Heart left ventricle (tissue), 16 donors: ENCODE measurements at places on chromosomes 1 and 21.

DNA sequence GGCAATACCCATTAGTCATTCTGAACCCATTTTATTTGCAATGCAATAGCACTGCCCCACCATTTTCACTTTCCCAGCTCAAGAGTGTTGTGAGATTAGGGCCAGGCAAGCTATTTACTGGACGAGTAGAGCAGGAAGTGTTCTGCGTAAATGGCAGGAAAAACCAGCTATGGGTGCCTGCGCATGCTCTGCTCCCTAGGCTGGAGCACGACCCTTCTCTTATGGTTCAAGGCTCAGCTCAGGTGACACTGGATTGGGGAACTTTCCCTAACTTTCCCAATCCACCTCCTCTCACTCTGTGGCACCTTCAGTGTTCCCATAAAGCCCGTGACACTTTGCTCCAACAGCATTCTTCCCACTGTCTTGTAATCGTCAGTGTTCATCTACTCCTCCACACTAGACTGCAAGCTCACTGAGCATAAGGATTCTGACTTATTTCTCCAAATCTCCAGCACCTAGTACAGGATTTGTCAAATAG is 3.6 kb upstream of the MAN1A2 start:
- peaks cover 14% of the 10 kb centered on the region for H3K4me1 ChIP-seq
- DNase-seq: no peak
- H3K27me3 ChIP-seq: no peaks in the 10 kb centered on the region
- H3K36me3 ChIP-seq: no peaks in the 10 kb centered on the region
- H3K4me3 ChIP-seq: no peak overlapping the region

DNA sequence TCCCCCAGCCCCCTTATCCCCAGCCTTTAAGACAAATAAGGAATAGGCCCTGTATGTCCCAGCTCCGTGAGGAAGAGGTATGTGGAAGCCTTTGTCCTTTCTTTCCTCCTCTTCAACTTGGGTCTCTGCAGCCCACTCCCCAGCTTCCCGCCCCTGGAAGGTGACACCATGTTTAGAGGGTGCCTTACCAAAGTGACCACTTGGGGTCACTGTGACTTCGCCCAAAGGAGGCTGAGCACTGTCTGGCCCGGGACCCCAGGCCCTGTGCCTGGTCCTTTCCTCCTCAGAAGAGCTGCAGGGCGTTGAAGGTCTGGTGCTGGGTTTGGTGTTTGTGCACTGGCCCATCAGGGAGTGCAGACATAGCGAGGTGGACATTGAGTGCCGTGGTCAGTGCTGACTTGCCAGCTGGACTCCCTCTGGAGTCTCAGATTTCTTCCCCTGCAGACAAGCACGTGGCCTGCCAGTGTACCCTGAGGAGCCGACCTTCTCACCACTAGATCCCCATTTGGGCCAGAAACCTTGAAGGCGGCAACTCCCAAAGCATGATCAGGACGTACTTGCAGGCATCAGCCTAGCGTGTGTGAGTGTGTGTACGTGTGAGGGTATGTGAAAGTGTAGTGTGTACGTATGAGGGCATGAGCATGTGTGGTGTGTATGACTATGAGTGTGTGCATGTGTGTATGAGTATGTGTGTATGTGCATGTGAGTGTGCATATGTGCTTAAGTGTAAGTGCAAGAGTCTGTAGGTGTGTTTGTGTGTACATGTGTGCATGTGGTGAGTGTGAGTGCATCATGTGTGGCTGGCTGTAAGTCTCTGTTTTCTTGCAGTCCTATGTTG is 181.4 kb upstream of the KIAA0040 start:
- no peak overlapping the region for H3K27ac ChIP-seq
- no peaks in the 10 kb centered on the region for H3K27me3 ChIP-seq

DNA sequence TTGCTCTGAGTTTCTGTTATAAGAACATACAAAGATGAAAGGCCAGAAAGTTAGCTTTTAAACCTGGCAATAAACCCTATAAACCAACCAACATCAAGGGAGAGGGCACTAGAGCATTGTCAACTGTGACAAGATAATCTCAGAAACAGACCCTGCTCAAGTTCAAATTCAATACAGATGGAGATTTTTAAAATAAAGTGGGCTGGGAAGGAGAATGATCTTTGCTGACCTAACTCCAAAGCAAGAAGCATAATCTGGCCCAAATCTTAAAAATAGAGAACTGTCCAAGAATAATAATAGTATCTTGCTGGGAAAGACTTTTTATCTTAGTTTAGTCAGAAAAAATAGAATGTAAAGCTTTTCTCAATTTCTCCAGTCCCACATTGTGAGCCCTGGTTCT is 485.5 kb downstream of the DISC1 start:
- no peaks in the 10 kb centered on the region for H3K27me3 ChIP-seq
- no peaks in the 10 kb centered on the region for H3K4me1 ChIP-seq
- no peak overlapping the region for H3K4me3 ChIP-seq
- no peak overlapping the region for H3K27ac ChIP-seq
- no peak for DNase-seq

- no peak for DNase-seq
- H3K27ac ChIP-seq: no peak overlapping the region
- H3K4me3 ChIP-seq: no peak overlapping the region
- H3K36me3 ChIP-seq: no peaks in the 10 kb centered on the region
- H3K27me3 ChIP-seq: no peaks in the 10 kb centered on the region
- H3K4me1 ChIP-seq: no peaks in the 10 kb centered on the region
These were observed 104.4 kb downstream of the PCBP3 start for GRCh38 chr21:45747802-45748445.

DNA sequence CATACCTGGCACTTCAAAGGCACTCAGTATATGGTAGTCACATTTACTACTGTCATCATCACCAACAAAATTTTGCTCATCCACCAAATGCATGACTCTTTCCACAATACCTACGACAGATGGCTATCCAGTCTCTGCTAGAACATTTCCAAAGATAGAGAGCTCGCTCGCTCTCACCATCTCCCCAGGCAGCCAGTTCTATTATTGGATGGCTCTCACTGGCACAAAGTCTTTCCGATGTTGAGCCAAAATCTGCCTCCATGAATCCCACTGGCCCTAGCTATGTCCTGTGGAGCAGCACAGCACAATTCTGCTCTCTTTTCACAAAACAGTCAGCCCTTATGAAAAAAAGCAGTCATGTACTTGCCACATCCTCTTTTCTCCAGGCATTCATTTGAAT is 102.1 kb downstream of the DAB1 start:
- no peak overlapping the region for H3K4me3 ChIP-seq
- no peak for DNase-seq
- no peak overlapping the region for H3K27ac ChIP-seq
- H3K27me3 ChIP-seq: no peaks in the 10 kb centered on the region
- no peaks in the 10 kb centered on the region for H3K36me3 ChIP-seq
- peaks cover 15% of the 10 kb centered on the region for H3K4me1 ChIP-seq

DNA sequence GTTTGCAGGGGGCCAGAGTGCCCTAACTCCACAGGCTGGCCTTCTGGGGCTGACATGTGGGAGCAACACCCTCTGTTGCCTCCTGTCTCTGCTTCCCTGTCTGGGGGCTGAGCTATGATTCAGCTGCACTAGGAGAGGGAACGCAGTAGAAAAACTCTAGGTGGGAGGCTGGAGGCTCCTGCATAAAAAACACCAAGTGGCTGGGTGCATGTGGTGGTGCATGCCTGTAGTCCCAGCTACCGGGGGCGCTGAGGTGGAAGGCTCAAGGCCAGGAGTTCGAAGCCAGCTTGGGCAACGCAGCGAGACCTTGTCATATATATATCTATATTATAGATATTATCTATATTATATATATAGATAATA is 5.6 kb downstream of the KIF17 start:
- H3K4me1 ChIP-seq: peaks cover 2% of the 10 kb centered on the region
- H3K4me3 ChIP-seq: no peak overlapping the region
- no peak overlapping the region for H3K27ac ChIP-seq
- no peaks in the 10 kb centered on the region for H3K36me3 ChIP-seq
- H3K27me3 ChIP-seq: no peaks in the 10 kb centered on the region

DNA sequence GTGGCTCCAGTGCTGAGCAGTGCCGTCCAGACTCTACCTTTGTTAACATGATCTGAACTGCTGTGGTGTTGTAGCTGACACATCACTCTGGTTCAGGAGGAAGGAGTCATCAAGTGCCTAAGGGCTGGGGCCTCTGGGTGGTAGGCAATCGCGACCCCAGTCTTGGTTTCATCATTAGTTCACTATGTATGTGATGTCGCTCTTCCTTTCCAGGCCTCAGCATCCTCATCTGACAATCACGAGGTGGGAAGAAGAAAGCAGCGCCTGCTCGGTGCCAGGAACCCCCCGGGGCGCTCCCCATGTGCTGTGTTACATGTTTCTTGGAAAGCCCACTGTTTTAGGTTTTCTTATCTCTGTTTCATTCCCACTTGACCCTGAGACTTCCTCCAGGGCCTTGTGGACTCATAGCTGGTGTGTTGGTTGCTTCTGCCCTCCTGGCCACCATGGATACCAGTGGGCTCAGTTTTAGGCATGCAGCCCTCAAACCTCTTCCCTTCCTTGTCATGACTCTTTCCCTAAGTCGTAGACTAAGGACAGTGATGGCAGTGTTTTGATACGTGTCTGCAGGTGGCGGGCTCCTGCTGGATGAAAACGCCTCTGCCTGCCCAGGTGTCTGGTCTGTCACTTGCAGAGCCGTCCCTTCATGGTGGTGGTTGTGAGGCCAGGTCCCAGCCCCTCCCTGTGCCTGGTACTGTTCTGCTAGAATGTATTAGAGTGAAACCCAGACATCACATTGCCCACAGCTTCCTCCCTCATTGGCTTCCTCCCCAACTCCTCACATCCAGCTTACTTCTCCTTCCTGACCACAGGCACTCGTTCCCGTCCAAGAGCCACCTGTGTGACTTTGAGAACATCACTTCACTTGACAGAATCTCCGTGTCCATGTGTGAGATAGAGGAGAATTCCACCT is 17.2 kb upstream of the FOXO6 start:
- H3K4me3 ChIP-seq: no peak overlapping the region
- no peaks in the 10 kb centered on the region for H3K36me3 ChIP-seq
- H3K27ac ChIP-seq: no peak overlapping the region
- H3K4me1 ChIP-seq: no peaks in the 10 kb centered on the region

- H3K27ac ChIP-seq: no peak overlapping the region
- no peaks in the 10 kb centered on the region for H3K27me3 ChIP-seq
- H3K4me3 ChIP-seq: no peak overlapping the region
- no peak for DNase-seq
- no peaks in the 10 kb centered on the region for H3K4me1 ChIP-seq
- H3K36me3 ChIP-seq: no peaks in the 10 kb centered on the region
These were observed 15.6 kb downstream of the SERINC2 start for GRCh38 chr1:31428436-31429221.

- peaks cover 20% of the 10 kb centered on the region for H3K27me3 ChIP-seq
- H3K27ac ChIP-seq: no peak overlapping the region
- no peaks in the 10 kb centered on the region for H3K36me3 ChIP-seq
- H3K4me3 ChIP-seq: no peak overlapping the region
- DNase-seq: no peak
These were observed 252.1 kb upstream of the TMEM51 start for GRCh38 chr1:14901371-14901954.

- H3K4me3 ChIP-seq: no peak overlapping the region
- no peak overlapping the region for H3K27ac ChIP-seq
- no peaks in the 10 kb centered on the region for H3K4me1 ChIP-seq
- H3K27me3 ChIP-seq: no peaks in the 10 kb centered on the region
These were observed 138.4 kb downstream of the NEK7 start for GRCh38 chr1:198295225-198295624.
